ENCODE measurements at places on chromosomes 11 and 22.

DNA sequence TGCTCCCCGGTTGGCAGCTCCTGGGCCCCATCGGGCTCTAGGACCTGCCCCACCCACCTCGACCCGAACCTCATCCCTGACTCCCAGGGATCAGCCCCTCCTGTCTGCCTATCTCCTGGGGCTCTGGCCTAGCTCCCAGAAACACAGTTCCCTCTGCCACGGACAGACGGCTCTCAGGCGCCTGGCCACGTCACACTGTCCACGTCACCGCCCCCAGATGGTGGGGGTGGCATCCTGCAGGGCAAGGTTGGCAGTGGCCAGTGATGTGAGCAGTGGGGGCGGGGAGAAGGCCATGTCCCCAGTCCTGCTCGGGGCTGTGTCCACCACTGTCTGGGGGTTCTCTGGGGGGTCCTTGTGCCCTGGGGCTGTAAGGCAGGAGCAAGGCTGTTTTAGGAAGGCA lies 29.2 kb downstream of the SYT7 start:
- no peak for DNase-seq

GRCh38 chr11:56885177-56885576 lies 103.5 kb upstream of the OR5AK2 start:
- no peak for DNase-seq

DNA sequence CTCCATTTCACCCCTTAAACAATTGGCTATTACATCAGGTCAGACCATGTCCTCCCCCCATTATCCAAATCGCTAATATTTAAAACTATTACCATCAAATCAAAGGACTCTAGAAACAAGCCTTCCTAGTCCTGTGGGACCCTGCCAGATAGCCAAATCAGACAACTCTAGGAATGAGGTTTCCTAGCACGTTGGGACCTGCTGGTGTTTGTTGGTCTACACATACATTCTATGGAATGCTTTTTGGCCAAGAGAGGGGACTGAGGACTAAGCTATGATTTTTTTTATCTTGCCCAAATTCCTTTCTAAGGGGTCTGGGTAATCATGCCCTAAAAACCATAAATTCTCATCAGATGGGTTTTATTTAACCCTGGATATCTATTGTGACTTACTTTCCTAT lies 14.1 kb upstream of the SELENOH start:
- DNase-seq: no peak

DNA sequence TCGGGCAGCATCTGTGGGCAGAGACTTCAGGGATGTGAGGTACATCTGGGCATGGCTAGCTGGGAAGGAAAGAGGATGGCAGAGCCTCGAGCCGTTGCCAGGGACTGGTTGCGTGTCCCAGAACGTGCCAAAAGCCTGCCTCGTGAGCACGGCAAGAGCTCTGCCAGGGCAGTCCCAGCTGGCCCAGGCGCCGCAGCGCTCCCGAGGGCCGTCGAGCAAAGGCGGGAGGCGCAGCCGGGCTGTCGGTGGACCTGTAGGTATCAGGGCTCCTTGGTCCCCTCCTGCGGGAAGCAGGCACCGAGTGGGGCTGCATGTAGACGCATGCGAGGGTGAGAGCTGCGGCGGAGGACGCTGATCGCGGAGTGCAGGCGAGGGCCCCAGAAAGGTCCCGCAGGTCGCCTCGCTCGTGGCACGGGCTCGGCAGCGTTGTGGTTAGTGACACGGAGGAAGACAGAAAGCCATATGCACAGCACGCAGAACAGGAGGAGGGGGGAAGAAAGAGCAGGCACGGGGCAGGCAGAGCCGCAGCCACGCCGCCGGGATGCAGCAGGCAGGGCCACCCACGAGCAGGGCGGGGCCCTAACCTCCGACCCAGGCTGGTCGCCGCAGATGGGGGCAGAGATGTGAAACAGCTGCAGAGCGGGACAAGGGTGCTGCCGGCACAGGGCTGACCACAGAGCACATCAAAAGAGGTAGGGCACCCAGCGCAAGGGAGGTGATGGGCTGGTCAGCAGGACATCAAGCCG lies 18.0 kb downstream of the LSP1 start:
- DNase-seq: no peak

- no peak for DNase-seq
These were observed 5.7 kb downstream of the TAF1D start for GRCh38 chr11:93735627-93736026.

DNA sequence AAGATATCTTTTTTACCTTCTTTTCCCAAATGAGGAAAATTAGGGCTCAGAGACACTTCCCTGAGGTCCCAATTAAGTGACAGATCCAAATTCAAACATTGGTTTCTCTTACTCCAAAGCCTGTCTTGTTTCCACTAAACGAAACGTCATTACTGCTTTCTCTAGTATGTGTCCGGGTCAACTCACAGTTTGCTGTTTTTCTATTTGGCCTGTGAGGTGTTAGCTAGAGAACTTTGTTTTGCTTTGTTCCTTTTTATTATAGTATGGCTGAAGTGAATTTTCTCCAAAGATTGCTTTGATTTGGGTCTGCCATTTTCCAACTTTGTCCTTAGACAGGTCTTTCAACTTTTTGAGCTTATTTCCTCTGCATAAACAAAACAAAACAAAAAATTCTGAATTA lies 179.6 kb downstream of the UVRAG start:
- DNase-seq: no peak

DNA sequence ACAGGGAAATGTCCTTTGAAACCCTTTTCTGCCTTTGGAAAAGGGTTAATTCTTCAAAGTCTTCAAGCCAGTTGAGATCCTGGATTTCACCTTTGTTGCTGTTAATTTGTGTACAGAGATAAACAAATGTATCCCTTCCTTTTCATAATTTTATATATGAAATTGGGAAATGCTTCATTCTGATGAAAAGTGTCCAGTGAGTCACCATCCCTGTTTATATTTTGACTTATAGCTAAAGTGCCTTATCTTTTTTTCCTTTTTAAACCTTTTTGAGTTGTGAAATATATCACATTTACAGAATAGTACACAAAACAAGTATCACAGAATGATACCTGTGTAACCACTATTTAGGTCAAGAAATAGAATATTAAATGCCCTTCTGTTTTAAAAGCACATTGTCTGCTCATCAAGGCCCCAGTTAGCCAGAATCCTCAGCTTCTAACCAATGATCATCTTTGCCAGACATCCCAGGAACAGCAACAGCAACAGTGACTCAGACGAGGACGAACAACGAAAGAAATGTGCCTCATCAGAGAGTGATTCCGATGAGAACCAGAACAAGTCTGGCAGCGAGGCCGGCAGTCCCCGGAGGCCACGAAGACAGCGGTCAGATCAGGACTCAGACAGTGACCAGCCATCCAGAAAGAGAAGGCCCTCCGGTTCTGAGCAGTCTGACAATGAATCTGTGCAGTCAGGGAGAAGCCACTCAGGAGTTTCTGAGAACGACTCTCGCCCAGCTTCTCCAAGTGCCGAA lies 27.3 kb downstream of the CTR9 start:
- no peak for DNase-seq

DNA sequence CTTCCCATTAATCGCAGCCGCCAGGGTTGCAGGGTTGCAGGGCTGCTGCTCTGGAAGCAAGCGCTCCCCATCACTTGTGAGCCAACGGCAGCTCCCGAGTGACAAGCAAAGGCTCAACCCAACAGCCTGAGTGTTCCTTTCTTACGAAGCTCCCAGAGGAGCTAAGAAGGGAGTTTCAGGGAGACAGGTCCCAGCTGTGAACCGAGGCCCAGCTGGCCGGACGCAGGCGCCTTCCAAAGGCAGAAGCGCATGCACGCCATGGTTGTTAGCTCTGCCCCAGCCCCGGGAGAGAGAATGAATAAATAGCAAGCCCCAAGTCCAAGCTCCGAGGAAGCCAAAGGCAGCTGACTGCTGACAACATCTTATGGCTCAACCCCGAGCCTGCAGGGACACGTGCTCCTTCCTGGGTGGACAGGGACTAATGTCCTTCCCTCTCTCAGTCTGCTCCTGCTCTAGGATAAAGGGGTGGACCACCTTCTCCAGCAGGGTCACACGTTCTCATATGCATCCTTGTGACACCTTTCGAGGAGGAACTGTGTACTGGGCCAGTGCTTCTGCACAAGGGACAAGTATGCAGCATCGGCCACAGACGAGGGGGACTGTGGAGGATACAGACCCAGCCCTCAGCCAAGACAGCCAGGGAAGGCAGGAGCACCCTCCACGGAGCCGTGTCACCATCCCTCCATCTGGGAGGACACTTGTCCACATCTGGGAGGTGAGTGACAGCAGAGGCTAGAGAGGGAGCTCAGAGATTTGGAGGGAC lies 29.9 kb downstream of the SHANK2 start:
- DNase-seq: no peak

GRCh38 chr11:68503792-68504191 lies 43.2 kb downstream of the PPP6R3 start:
- no peak for DNase-seq

GRCh38 chr11:118045191-118045590 lies 31.7 kb upstream of the TMPRSS4 start:
- no peak for DNase-seq

GRCh38 chr11:20289732-20290131 lies 73.8 kb upstream of the HTATIP2 start:
- no peak for DNase-seq

DNA sequence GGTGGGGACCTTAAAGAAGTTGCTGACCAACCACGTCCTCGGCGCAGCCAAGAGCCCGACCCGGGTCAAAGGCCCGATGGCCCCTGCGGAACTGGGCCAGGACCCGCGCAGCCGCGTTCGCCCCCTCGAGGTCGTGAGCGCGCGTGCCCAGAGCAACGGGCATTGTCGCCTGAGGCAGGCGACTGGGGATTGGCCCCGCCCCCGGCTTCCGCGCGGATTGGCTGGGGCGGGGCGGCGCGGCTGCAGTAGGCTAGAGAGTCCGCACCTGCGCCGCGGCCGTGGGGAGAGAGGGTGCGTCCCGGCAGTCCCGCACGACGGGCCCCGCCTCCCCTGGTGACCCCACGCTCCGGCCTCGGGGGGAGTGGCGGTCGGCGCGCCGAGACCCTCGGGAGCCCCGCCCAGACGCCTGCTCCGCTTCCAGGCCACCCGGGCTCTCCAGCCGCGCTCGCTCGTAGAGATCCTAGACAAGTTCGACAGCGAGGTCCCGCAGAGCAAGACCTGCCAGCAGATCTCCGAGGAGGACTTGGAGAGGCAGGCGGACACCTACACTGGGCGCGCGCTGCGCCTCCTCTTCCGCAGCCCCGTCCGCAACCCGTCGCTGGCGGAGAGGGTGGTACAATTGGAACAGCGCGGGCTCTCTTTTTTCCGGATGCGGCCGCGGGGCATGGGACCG lies 8.3 kb upstream of the PPIL2 start:
- DNase-seq: peak; percentile 76

DNA sequence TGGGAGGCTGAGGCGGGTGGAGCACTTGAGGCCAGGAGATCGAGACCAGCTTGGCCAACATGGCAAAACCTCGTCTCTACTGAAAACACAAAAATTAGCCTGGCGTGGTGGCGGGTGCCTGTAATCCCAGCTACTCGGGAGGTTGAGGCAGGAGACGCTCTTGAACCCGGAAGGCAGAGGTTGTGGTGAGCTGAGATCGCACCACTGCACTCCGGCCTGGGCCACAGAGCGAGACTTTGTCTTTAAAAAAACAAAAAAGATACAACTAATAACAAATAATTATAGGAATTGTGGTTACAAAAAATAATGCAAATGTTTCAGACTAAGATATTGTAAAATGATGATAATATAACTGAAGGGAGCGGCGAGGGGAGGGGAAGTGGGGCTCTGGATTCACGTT lies 90.3 kb upstream of the RTL6 start:
- no peak for DNase-seq

DNA sequence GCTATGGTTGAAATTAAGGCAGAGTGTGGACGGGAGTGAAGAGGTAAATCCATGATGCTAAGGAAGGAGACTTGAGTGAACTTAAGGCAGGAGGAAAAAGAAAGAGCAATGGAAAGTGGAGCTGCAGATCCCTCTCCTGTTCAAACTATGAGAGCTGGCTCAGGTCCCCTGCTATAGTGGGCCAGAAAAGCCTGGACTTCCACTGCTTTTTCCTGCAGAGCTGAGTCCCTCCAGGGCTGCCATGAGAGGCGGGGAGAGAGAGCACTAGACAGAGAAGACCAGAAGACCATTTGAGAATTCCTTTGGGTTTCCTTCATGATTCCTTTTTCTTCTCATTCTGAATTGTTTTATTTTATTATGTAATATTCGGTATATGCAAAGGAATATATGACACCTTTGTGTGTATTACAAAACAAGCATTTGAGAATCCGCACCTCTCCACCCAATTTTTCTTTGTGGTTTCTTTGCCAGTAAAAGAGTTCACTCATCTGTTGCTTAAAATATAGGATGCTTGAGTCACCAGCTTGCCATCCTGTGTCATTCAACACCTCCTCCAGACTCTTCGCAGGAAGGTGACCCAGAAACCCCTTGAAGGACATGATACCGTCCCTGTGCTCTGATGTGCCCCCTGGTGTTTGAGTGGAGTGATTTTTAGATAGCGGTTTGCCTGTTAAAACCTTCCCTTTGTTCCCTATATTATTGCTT lies 24.4 kb downstream of the SREBF2 start:
- peak; percentile 83 for DNase-seq

DNA sequence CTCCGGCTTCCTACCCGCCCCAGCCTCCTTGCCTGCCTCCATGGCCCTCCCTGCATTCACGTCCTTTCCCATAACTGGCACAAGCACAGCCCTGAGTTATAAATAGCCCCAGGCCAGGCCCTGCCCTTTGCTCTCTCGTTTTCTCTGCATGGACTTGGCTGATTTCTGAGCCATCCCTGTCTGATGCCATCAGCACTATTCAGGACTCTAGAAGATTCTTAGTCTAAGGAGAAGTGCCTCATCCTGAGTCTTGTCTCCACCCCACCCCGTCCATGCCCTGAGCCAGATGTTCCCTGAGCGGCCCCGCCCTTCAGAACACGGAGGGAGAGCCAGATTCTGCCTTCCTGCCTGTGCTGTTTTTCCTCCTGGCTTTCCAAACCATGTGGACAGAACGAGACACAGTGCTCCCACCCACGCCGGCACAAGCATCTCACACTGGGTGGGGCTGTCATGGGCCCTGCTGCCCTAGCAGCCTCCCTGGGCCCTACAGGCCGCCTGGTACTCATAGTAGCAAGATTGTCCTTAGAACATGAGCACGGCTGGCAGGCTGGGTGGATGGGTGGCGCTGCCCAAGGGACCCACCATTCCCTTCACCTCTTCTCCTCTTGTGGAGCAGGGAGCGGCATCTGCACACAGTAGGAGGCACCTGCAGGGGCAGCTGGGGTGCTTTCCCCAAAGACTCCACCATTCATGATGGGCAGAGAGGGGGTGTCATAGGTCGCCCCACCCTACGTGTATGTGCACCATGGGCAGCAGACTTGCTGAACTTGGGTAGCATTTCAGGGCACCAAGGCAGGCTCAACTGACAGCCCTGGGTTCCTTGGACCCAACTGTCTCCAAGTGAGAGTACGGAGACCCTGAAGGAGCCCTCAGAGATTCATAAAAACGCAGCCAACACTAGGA lies 76.9 kb downstream of the BCR start:
- DNase-seq: no peak

- DNase-seq: no peak
These were observed 66.5 kb downstream of the CCDC34 start for GRCh38 chr11:27296497-27296896.

- DNase-seq: no peak
These were observed 18.2 kb upstream of the OR6A2 start for GRCh38 chr11:6817694-6818093.

GRCh38 chr11:111444040-111444439 lies 65.0 kb upstream of the POU2AF1 start:
- no peak for DNase-seq

- no peak for DNase-seq
These were observed 117.7 kb downstream of the GALNT18 start for GRCh38 chr11:11504071-11504470.
